ENCODE measurements at places on chromosomes 6 and 20.

DNA sequence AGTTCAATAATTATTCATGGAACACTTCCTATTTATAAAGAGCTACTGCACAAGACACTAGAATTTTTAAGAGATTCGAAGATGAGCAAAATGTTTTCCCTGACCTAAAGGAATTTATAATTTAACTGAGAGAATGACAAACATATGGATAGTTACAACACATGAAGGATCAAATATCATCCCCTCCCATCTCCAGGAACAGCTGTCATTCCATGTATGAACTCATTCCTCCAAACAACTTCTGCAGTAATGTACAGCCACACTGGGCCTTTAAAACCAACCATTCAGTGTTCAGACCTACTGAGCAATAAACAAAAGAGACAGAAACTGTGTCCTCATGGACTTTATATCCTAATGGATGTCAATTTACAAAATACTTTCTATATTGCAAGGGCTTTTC is 87.8 kb downstream of the KIF16B start:
- DNase-seq: no peak

GRCh38 chr6:144223686-144224085 is 61.4 kb upstream of the UTRN start:
- no peak for DNase-seq

DNA sequence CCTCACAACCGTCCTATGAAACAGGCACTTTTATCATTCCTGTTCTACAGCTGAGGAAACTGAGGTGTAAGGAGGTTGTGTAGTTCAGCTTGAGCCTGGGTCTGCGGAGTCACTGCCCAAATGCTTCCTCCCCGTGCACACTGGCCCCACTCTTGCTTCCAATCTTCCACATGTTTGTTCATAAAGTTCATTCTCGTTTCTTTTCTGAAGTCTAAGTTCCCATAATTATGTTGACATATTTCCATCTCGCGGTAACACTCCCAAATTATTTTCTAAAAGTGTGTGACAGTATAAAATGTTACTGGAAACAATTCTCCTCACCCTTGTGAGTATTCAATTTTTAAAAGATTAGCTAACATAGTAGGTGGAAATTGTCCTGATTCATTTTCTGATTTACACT is 106.9 kb downstream of the SLC22A3 start:
- DNase-seq: no peak

GRCh38 chr20:31661625-31662371 is 24.1 kb downstream of the COX4I2 start:
- peak; percentile 86 for DNase-seq

- no peak for DNase-seq
Measured at GRCh38 chr6:35275744-35276260, 16.3 kb downstream of the ZNF76 start.

DNA sequence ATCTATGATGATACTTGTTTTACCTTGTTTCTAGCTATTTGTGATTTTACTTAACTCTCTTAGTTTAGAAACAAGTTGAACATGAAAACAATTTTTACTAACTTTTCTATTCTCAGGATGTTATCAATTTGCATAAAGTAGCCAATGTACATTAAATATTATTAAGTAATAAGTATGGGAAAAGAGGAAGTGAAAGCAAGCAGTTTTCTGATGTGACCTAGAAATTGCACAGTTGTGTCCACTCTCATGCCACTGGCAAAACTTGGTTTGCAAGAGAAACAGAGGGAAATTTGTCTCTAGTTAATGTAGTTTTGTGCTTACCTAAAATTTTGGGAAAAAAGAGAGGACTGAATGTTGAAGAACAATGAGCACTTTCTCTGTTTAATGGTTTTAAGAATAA is 19.2 kb upstream of the TSPYL1 start:
- DNase-seq: no peak

DNA sequence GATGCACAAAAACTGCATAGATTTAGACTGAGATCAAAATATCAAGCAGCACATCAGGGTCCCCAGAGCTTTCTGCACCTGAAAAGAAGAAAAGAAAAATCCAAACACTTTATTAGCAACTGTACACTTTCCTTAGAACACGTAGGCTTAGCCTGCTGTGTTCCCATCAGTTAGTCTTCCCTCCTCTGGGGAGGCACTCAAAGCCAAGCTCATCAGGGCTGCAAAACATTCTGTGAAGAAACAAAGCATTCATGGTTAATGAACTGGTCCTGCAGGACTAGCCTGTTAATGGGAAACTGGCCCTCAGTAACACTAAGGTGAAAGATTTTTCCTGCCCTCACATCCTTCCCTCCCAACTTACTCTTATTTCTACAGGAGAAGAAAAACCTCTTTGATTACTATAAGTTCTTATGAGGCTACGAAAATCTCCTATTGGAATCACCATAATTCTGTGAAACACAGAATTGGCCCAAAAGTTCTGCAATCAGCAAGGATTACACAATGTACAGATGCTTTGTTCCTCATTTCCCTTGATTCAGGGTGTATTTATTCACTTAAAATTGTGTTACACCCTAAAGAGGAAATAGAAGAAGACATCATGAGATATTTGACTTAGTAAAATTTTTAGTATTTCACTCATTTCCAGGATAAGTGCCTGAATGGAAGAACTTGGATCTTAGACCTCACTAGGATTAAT is 901.0 kb upstream of the MAP3K7 start:
- no peak for DNase-seq
